Thyroid gland (tissue), 4 donors: ENCODE measurements at places on chromosomes 11 and 22. TPM values are rescaled to one million over a fixed set of nuclear protein-coding genes. Genes with fewer than 3 reads are reported as not detected.

CCS gene
- total RNA-seq, result 30.5 TPM

NELL1 gene
- total RNA-seq, result not detected

KRTAP5-10 gene
- not detected for total RNA-seq

DNA sequence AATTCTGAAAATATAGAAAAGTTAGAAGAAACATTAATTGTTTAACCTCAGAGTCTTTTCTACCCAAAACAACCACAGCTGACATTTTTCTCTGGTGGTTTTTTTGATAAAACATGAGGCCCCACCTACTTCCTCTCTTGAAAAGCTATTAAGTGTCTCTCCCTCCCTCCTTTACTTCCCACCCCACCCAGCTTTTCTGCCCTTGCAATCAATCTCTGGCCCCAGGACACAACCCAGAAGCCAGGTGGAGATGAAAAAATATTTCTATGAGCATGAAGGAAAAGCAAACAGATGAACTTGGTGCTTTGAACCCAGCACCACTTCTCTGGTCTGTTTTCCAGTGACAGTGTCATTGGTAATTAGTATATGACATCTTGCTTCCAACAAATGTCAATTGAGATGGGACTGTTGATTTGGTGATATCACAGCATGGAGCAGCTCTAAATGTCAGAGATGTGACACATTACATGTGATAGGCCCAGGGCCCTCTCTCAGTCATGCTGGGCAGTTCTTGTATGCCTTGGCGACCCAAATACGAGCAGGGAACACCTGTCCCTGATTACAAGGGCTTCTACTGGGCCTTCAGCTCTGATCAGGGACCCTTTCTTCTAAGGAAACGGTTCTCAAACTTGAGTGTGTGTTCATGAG lies 23.9 kb upstream of the TMPRSS13 start:
- no peaks in the 10 kb centered on the region for H3K27me3 ChIP-seq
- H3K36me3 ChIP-seq, result no peaks in the 10 kb centered on the region
- no peak overlapping the region for H3K27ac ChIP-seq
- no peak overlapping the region for H3K4me3 ChIP-seq
- peaks cover 12% of the 10 kb centered on the region for H3K4me1 ChIP-seq

DNA sequence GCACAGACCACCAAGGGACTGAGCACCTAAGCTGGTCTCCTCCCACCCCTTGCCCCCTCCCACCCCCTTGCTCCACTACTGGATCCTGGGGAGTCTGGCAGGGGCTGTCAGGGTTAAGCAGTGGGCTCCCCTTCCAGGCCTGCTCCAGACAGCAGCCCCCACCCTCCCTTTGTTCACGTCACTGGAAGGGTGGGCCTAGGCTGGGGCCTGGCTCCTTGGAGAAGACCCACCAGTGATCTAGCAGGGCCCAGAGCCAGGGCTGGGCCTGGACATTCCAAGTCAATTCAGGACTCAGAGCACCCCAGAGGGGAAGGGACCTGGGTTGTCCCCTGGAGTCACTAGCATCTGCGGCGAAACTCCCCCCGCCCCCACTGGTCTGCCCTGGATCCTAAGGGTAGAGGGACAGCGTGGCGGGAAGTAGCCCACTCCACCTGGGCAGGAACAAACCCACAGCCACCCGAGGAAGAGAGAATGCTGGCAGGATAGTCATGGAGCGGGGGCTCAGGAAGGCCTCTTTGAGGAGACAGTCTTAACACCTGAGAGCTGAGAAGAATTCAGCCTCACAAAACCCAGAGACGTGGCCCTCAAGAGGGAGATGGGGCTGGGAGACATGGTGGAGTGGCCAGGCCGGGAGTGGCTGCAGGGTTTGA lies 45.8 kb downstream of the IGLL1 start:
- no peaks in the 10 kb centered on the region for H3K4me1 ChIP-seq
- H3K27me3 ChIP-seq, result no peaks in the 10 kb centered on the region
- no peaks in the 10 kb centered on the region for H3K36me3 ChIP-seq
- no peak overlapping the region for H3K27ac ChIP-seq
